ENCODE measurements at places on chromosomes 11 and 22.

GRCh38 chr22:25027959-25028840, 75.7 kb downstream of the KIAA1671 start:
- DNase-seq = no peak

GRCh38 chr11:104830080-104830479, 68.2 kb downstream of the CASP12 start:
- DNase-seq = no peak

GRCh38 chr11:130006929-130007328, 4.3 kb upstream of the PRDM10 start:
- DNase-seq = no peak

DNA sequence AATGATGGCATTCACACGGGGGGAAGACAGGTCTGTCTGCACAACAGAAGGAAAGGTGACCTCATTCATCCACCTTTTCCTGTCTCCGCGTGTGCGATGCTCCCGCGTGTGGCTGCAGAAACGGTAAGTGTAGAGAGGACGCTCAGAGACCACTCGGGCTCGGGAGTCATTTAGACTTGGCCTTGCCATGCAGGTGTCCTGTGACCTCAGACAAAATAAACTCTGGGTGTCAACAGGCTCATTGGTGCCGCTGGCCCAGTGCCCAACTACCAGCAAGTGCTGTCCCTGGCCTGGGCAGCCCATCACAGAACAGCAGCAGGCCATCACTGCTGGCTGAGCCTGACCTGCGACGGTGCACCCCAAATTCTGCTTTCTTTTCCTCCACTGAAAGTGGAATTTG, 48.1 kb upstream of the ARFGAP3 start:
- DNase-seq = no peak

- no peak for DNase-seq
Measured at GRCh38 chr11:1988667-1989317, 8.8 kb downstream of the H19 start.

DNA sequence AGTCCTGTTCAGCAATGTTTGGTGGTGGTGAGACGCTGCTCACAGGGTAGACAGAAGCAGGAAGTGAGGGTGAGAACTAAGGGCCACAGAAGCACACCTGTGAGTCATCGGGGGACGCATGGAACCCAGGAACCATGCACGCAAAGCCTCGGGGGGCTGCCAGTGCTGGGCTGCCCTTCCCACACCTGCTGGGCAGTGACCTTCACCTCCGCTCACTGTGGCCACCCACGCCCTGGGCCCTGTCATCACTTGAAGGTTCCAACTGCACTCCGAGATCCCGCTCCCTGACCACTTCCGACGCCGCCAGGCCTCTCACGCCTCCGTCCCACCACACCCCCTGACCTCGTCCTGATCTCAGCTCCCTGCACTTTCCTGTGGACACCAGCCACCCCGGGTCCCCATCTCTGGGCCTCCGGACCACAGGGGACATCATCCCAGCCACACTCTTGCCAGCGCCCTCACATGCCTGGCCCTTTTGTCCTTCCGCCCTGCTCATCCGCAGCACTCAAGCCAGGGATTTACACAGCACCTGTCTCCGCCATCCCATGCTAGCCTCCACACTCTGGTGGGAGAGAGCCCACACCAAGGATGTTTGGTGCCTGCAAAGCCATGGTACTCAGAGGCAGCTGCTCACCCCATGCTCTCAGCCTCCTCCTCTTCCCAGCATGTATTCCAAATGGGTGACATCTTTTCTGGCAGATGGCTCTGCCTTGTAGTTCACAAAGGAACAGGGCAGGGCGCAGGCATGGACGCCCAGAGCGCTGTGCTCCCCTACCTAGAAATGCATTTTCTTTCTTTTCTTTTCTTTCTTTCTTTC, 23.1 kb upstream of the ATXN10 start:
- no peak for DNase-seq

GRCh38 chr11:117605331-117605730, 191.7 kb downstream of the DSCAML1 start:
- DNase-seq = no peak

DNA sequence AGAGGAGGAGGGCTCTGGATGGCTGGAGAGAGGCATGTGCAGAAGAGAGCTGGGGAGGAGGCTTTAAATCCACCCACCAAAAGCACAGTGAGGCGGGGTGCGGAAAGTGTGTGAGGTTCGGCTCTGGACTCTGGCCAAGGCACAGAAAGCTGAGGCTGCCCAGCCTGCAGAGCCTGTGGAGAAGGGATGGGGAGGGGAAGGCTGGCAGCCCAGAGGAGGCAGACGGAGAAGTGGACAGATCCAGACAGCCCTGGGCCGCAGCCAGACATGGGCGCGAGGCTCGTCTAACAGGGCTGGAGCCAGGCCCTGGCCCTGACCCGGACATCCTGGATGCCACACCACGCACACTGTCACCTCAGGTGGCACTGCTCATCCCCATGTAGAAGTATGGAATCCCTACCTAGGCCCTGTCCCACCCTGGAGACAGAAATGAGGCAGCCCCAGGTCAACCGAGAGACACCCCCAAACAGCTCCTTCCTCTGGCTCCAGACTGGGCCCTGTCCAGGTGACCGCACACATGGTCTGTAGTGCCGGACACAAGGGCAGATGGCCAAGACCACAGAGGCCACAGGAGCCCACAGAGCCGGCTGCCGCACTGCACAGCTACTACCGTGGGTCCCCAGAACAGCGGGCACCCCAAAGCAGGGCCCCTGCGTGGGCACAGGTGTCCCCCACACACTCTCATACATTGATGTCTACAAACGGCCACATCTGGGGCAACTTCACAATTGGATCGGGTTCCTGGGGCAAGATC, 16.6 kb upstream of the MOB2 start:
- no peak for DNase-seq

GRCh38 chr11:86171627-86172026, 72.9 kb upstream of the EED start:
- DNase-seq = no peak

DNA sequence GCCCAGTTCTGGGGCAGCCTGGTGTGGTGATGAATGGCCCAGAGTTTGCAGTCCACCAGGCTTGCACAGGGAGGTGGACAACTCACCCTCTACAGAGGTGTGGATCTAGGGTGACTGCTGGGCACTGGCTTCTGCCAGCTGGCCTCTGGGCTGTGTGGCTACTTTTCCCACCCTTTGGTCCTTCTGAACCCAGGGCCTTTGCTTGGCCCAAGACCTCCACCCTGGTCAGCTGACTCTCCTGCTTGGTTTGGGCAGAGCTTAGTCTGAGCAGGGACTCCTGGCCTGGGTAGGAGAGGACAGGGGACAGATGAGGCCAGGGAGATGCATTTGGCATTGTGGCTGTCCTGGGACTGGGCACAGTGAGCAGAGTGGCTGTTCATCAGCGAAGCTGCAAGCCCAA, 83.0 kb upstream of the SHANK2 start:
- DNase-seq = no peak

DNA sequence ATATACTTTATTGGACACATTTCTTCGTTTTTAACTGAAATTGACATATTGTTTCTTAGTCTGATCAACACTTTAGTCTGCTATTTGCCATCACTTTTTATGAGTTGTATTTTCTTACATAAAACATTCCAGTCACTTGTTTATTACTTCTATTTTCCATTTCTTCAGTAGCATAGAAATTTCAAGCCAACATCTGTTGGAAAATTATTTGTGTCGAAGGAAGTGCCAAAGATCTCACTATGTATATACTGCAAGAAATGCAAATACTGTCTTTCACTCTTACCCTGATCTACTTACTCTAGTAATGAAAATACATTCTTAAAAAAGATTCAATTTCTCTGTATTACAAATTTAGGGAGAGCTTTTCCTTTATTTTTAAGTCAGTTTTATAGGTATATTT, 105.9 kb downstream of the SLC17A6 start:
- no peak for DNase-seq

GRCh38 chr11:123838659-123839058, 32.5 kb upstream of the OR6M1 start:
- no peak for DNase-seq

DNA sequence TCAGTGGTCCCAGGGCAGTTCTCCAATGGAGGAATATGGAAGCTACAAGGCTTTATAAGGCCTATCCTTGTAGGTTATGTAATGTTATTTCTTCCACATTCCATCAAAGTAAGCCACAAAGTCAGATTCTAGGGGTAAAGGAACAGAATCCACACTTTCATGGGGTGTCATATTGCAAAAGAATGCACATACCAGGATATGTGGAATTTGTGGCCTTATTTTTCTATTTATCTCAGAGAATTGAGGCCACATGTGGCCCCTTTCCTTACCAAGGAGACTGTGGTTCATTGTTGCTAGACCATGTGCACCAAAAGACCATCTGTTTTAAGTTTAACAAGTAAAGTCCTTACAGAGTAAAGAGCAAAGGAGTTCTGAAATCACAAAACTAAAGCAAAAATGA, 12.9 kb downstream of the LRRC4C start:
- no peak for DNase-seq

DNA sequence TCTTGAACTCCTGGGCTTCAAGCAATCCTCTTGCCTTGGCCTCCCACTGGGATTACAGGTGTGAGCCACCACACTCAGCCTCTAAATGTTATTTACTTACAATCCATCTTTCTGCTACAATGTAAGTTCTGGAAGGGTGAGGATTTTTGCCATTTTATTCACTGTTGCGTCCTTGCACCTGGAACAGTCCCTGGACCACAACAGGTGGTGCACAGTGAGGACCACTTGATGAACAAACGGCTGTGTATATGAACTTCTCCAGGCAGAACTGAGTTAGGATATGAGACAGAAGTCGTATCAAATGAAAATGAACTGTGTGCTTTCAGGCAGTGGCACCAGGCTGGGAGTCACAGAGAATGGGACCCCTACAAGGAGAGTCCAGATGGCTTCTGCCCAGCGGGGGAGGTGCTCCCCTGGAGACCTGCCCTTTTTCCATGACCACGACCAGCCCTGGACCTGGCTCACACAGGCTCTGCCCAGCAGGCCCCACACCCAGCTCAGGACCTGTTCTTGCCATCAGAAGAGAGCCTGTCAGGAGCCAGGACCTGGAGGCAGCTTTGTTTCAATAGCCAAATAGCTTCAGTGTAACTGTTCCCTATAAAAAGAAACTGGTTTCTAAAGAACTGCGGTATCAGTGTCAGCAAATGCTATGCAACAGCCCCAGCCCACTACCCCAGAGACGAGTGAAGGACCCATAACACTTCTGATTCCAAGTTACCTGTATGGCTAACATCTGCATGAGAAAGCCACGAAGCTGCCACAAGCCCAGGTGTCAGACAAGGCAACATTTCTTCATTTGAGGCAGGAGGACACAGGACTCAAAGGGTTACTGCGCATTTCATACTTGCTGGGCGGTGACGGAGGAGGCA, 104.9 kb downstream of the MICAL3 start:
- no peak for DNase-seq

- DNase-seq = no peak
Measured at GRCh38 chr11:12441231-12441861, 64.0 kb downstream of the PARVA start.

- DNase-seq = no peak
Measured at GRCh38 chr11:130161441-130162145, 2.0 kb downstream of the ST14 start.

- DNase-seq = no peak
Measured at GRCh38 chr11:84260862-84261261, 974.7 kb upstream of the CCDC90B start.

DNA sequence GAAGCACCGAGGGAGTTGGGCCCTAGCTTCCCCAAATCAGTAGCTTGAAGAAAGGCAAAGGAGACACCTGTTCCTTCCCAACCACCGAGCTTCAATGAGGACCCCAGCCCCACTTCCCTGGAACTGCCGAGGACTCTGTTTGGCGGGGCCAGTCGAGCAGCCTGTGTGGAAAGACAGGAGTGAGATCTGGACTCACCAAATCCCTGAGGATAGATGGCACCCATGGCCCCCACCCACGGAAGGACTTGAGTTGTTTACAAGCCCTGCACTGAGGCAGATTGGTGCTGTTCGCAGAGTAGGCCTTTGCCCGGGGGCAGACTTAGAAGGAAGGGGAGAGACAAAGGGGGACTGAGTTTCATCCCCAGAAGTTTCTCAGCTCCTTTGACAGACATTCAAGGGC, 64.6 kb downstream of the FEZ1 start:
- no peak for DNase-seq

DNA sequence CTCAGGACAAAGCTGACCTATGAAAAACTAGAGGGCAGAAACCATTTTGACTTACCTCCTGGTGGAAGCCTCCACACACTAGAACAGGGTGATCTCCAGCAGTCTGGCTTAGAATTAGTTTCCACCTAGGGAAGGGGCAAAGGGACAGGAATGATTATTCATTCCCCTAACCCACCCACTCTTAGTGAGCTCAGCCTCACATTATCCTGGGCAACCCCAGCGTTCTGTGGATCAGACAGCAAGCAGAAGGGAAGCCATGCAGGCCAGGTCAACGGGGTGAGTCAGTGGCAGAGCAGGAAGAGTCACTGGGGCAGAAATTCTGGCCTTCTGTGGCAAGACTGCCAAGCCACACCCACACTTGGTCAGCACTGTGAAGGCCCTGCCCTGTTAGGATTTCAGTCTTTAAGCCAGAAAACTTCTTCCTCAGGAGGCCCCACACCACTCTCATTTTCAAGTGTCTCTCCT, 10.5 kb downstream of the NUMA1 start:
- no peak for DNase-seq

DNA sequence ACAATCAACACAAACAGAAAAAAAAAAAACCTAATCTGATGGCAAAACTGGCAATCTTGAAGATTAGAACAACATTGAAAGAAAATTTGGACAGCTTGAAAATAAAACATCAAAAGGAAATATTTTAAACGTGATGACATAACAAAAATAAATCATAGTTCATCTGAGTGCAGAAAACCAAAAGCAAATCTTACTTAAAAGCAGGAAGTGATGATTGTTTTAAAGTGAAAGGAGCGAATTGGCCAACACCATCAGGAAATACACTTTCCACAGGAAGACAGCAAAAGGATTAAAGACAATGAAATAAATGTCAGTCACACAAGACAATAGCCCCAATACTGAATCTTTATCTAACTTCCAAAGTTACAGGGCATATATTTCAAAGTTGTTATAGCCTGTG, 696.5 kb upstream of the CHORDC1 start:
- DNase-seq = no peak

GRCh38 chr11:33379947-33380346, 122.8 kb downstream of the HIPK3 start:
- DNase-seq = no peak

DNA sequence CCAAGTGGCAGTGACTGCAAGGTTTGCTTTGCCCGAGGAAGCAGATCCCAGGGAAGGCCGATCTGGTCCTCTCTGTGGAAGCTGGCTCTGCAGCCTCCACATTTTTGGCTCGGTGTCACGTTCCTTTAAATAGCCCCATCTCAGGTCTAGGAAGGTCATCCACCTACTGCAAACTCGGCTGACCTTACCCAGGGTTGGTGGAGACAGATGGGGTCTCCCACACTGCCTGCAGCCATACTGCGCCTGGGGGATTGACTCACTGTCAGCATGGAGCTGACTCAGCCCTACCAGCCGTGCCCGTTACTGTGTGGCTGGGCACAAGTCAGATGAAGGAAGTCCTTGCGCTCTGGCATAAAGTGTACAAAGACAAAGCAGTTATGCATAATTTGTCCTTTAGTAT, 16.9 kb downstream of the CDPF1 start:
- no peak for DNase-seq
